Muscle of leg (tissue), 16 donors: ENCODE measurements at places on chromosomes 6 and 20. TPM values are rescaled to one million over a fixed set of nuclear protein-coding genes. Genes with fewer than 3 reads are reported as not detected.

The WFDC10B gene
- not detected for polyA plus RNA-seq

DNA sequence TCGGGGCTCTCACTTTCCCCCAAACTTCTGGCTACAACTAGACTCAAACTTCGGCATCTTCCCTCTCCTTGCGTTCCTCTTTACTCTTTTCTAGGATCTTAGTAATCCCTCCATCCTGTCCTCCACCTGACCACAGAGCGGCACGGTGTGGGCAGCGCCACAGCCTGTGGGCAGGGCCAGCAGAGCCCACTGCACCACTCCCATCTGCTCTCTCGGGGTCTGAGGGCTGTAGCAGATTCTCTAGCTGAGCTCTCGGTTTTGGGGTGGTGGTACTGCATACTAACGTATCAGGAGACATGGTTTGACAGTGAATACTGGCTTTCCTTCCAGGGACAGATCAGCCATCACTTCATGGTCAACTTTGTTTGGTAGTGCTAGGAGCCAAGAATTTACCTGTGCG lies 57.4 kb downstream of the EZR start:
- no peak for DNase-seq

The ANKEF1 gene
- polyA plus RNA-seq = 1.0 TPM

The BPIFB4 gene
- 0.09 TPM for polyA plus RNA-seq

The TFAP2B gene
- polyA plus RNA-seq = 0.05 TPM

- DNase-seq = no peak
Observed at GRCh38 chr6:128073389-128073788, 172.5 kb upstream of the THEMIS start.

The SMPDL3A gene
- 12.3 TPM for polyA plus RNA-seq

- DNase-seq = peak; percentile 58
Observed at GRCh38 chr6:81575442-81575841, 177.0 kb downstream of the TENT5A start.

DNA sequence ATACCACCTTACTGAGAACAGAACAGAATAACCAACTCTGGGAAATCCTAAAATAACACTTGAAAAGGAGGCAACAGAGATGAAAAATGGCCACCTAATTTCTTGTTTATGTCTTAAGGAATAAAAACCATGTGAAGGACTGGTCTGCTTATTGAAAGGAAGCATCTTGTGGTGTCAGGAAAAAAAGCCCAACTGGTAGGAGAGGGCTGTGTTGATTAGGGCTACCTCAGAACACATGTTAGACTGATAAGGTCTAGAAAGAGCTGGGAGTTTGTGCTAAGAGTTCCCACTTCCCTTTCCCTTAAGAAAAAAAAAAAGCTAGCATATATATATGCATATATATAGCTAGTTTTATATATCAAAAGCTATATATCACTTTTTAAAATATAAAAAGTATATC lies 425.3 kb upstream of the BTBD3 start:
- DNase-seq = no peak

The MTO1 gene
- 18.0 TPM for polyA plus RNA-seq

DNA sequence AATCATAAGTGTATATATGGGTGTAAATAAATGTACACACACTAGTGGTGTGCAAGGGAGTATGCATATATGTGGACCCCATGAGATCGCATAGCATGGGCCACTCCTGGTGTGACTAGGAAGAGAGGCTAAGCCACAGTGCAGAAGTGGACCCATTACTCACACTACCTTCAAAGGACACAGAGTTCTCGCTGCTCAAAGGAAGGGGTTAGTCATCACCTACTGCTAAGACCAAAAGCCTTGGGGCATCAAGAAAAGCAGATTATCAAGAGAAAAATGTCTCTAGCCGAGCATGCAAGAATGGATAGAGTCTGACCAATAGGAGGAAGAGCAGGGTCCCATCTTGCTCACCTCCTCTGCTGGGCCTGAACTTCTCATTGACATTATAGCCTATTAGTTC lies 195.5 kb downstream of the MAFB start:
- no peak for DNase-seq

DNA sequence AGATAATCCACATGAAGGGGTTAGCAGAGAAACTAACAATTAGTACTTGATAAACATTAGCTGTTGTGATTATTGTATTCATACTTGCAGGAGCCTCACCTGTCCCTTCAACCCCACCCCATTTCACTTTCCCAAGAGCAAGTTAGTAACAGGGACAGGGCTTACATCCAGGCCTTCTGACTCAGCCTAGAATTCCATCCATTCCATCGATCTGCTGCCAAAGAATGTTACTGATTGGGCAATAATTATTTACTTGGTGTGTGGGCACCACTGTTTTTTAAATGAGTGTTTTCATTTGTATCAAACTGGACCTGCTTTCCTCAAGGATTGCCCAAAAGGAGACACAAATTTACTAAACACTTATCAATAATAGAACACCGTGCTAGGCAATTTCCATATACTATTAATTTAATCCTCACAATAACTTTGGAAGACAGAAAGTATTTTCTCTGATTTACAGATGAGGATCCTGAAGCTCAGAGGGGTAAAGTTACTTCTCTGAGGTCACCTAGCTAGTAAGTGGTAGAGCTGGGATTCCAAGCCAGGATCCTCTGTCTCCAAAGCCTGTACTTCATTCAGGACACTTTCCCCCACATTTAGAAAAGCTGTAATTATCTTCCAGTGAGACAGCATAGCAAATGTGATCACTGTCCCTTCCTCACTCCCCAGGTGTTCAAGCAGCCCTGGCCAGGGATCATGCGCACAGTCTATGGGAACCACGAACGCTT lies 32.8 kb downstream of the GSS start:
- DNase-seq = no peak

DNA sequence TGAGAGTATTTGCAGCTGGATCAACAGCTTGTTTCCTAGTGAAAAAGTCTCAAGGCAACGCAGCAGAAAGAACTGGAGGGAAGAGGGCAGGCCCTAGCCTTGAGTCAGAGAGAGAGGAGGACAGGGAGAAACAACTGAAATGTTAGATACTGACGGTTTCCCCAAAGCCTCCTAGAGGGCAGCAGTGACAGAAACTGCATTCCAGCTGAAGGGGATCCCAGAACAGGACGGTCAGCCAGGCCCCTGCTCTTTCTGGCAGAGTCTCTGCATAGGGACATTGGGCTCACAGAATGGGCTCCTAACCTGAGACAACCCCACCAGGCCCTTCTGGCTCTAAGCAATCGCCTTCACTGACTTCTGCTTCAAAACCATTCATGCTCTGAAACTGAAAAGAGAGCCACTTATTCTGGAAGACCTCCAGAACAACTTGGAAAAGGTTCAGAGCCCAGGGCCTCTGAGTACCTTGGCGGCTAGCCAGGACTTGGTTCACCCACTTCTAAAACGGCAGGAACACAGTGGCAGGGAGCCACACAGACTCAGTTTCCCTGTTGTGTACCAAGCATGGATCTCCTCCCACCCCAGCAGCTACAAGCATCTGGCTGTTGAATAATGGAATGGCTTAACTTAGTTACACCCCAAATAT lies 72.9 kb downstream of the PSMB1 start:
- DNase-seq = peak; percentile 53

DNA sequence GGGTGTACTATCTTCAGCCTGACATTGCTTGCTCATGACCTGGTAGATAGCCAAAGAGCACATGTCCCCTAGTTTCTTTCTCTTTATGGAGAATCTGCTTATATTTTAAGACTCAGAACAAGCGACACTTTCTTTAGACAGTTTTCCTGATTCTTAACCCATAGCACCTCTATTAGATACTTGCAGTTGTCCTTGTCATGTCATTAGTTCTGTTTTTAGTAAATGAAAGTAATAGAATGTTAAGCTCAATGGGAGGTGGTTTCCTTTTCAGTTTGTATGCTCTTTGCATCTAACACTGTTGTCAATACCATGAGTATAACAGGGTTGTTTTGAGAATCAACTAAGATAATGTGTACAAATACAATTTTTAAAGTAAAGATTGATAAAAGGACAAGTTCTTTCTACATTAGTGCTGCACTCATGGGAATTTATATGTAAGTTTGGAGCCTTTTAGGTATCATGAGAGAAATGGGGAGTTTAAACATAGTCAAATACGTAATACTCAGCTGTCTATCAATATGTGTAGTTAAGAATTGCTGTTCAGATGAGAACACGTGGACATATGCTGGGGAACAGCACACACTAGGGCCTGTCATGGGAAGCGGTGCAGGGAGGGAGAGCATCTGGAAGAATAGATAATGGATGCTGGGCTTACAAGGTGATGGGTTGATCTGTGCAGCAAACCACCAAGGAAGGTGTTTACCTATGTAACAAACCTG lies 124.3 kb downstream of the GRM1 start:
- DNase-seq = no peak

- no peak for DNase-seq
Observed at GRCh38 chr6:87297119-87297518, 25.3 kb upstream of the SMIM8 start.

The KIF6 gene
- polyA plus RNA-seq = 1.4 TPM

- DNase-seq = no peak
Observed at GRCh38 chr6:34278833-34279232, 30.0 kb upstream of the SMIM29 start.

GRCh38 chr6:3164388-3164787 lies 7.0 kb upstream of the TUBB2A start:
- DNase-seq = no peak

- no peak for DNase-seq
Observed at GRCh38 chr20:43936104-43936770, 21.6 kb downstream of the TOX2 start.

The COL19A1 gene
- polyA plus RNA-seq = 1.1 TPM

DNA sequence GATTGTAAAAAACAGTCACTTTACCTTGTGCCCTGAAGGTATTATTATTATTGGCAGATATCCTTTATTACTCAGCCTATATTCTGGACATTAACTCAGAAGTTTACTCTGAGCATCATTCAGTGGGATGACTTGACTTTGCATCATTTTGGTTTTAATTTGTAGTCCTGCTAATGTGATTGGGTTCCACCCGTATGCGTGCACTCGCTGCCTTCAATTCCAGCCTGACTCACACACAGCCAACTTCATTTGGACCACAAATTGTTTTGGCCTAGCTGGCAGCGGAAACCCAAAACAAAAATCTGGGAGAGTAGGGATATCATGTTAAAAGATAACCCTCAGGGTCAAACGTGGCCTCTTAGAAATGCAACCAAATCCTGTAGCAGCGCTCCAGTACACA lies 704.4 kb upstream of the SLC35B3 start:
- DNase-seq = peak; percentile 16

DNA sequence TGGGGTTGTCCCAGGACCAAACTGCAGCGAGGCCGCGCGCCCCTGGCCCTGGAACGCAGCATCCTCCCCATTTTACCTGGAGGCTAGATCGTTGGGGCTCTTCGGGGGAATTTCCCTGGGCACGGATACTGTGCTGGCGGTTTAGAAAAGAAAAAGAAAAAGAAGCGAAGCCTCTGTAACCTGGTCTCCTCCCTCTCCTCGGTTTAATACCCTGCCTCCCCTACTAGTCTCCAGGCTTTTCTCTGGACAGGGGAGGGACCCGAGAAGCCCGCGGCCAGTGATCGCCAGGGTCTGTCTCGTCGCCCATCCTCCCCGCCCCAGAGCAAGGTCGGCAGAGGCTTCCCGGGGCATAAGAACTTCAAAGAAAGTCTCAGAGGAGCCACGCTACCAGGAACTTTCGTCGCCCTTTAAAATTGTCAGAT lies 6.1 kb upstream of the LAMP5 start:
- no peak for DNase-seq

DNA sequence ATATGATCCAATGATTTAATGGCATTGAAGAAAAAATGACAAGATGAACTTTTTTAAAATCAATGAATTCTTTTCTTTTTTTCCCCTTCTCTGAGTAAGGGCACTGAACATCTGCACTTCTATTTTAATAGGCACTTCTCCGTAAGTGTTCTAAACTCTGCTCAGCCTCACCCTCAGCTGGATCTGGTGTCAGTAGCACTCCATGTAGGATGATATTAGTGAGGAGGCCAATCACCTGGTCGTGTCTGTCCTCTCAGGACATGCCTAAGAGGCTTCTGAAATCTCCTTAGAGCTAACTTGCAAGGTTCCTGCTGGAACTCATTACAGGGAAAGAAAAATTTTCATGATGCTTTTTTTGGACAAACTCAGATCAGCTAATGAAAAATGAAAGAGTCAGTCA lies 148.6 kb upstream of the MLIP start:
- peak; percentile 29 for DNase-seq

GRCh38 chr6:795046-795685 lies 102.2 kb upstream of the EXOC2 start:
- peak; percentile 57 for DNase-seq

- no peak for DNase-seq
Observed at GRCh38 chr6:15793826-15794225, 131.0 kb upstream of the DTNBP1 start.

DNA sequence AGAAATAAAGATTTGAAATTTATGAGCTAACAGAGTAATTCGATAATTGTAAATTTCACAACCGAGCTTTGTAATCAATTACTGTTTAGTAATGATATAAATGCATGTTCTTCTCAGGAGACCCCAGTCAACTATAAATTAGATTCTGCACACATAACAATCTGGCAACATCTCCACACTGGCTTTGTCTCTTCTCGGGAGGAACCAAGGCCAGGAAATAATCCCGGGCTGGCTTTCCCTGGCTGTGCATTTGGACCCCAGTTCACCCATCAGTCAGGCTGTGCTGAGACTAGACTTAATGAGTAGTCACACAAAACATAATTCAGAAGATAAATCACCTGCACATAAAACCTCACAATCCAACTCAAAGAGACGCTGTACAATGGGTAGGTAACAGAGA lies 65.5 kb downstream of the PTPRT start:
- no peak for DNase-seq

DNA sequence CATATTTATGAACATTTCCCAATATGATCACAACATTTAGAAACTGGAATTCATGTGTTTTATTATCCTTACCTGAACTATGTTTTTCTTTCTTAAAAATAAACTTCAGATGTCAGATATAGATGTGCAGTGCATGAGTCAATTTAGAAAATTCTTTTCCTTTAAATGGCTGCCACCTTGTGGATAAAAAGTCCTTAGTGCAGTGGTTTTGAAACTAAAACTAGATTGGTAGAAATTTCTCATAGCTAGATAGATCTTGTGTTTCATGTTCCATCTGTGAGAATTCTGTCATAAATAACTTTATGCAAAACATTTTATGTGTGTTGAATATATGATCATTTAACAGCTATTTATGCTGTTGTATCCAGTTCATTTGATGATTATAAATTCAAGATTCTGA lies 134.9 kb downstream of the KLHL32 start:
- peak; percentile 51 for DNase-seq
